ENCODE measurements at places on chromosomes 12 and 14.
A peak's percentile ranks its signal among the peaks of the same experiment; 100 is the strongest.

DNA sequence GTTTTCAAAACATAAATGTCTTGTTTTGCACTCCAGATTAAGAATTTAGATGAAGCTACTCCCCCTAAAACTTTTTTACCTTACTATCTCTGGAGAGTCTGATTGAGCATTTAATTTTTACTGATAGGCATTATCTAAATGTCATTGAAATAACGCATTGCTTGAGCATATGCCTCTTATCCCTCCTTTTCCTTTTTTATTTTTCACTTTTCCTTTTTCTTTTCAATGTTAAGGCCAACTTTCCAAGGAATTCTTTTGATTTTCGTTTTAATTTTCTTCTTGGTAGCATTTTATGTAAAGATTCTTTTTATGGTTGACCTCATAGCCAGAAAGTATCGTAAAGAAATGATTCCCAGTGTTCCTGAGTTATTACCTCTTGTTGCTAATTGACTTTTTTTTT lies 2.9 kb downstream of the SRP54 start:
- DNase-seq = no peak

DNA sequence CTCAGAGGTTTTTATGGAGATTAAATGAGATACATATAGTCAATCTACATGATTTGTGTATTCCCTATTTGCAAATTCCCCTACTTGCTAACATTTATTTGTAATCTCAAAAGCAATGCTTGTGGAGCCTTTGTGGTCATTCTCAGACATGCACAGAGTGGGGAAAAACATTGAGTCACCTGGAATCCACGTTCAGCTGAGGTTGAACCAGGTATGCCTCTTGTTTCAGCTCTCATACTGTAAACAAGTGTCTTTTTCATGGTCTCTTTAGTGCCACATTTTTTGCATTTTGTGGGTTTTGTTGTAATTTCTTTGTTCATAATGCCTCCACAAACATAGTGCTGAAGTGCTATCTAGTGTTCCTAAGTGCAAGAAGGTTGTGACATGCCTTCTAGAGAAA lies 181.9 kb downstream of the BCAT1 start:
- no peak for DNase-seq

GRCh38 chr14:54676812-54677708 lies 110.1 kb downstream of the SAMD4A start:
- DNase-seq = no peak

DNA sequence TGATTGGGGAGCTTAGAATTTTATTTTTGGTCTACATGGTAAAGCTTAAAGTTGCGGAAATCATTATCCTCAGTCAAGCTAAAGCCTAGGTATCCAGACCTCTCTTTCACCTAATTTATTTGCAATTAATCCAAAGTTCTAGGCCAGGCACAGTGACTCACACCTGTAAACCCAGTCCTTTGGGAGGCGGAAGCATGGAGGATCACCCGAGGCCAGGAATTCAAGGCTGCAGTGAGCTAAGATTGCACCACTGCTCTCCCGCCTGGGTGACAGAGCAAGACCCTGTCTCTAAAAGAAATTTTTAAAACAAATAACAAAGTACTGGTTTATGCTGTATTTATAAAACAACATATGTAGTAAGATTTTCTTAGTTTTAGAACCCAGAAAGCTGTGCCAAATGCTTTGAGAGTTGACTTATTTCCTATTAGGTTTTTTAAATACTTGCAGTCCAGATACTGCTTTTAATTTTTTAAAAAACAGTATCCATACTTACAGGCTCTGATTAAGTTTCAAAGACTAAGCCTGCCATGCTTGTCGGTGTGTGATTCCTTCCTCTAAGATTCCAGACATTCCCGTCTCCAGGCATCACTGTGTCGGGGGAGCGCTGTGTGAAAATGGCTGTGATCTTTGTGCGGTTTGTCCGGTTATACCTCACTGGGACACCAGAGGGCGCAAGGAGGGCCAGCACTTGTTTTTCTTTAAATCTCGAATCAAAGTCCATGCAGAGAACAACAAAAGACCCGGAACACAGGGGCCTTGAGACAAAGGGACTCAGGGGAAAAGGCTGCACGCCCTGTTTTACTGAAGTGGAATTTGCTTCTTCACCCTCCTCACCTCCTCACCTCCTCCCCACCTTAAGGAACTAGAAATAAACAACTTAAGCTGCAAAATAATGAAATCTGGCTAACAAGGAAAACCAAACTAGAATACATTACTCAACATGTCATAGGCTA lies 24.6 kb upstream of the TMPO start:
- peak; percentile 77 for DNase-seq

DNA sequence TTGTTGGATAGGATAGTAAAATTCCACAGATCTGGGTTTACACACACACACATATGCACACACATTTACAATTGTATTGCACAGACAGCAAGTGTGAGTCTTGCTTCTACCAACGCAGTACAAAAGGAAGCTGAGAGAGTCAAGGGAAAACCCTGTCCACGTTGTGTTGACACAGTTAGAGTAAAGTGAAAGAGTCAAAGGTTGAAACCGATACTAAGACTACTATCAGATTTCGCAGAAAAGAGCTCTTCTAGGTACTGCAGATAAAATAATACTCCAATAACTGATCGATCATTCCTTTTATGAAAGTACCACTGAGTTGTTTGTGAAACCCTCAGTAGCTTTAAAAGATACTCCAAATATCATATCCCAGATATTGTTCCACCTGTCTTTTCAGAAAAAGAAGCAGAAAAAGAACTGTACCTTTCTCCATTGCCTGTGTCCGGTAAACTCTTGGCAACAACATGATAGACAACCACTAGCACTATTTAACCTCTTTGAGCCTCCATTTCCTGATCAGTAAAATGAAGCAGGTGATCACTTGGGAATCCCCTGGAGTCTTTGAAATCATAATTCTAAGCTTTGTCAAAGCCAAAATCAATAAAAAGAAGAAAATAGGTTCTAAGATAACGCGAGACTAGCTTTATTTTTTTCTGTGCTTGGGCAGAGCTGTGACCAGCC lies 224.6 kb upstream of the FOXN3 start:
- DNase-seq = no peak

GRCh38 chr12:94230357-94230905 lies 82.1 kb downstream of the PLXNC1 start:
- DNase-seq = no peak

DNA sequence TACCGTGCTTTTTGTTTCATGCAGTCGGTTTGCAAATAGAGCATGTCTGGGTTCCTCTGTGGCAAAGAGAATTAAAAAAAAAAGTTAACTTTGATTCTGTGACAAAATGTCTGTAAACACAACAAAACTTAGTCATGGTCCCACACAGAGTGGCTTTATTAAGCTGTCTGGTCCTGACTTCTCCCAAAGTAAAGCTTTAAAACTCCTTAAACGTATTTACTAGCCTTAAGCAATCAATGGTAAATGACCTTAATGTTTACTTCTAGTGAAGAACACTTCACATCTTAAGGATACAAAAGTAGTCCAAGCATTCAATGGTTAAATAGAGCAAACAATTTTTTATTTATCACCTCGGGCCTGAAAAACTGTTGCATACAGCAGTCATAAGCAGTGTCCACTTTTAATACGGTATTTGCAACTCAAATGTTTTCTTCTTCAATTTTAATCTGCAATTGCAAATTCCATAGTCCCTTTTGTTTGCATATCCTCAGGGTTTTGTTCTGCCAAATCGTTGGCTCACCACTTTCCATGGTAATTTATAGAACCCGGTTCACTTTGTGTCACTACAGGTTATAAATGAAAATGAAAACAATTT lies 453.0 kb upstream of the MIS18BP1 start:
- no peak for DNase-seq

GRCh38 chr14:81989211-81989610 lies 455.6 kb upstream of the SEL1L start:
- DNase-seq = no peak

DNA sequence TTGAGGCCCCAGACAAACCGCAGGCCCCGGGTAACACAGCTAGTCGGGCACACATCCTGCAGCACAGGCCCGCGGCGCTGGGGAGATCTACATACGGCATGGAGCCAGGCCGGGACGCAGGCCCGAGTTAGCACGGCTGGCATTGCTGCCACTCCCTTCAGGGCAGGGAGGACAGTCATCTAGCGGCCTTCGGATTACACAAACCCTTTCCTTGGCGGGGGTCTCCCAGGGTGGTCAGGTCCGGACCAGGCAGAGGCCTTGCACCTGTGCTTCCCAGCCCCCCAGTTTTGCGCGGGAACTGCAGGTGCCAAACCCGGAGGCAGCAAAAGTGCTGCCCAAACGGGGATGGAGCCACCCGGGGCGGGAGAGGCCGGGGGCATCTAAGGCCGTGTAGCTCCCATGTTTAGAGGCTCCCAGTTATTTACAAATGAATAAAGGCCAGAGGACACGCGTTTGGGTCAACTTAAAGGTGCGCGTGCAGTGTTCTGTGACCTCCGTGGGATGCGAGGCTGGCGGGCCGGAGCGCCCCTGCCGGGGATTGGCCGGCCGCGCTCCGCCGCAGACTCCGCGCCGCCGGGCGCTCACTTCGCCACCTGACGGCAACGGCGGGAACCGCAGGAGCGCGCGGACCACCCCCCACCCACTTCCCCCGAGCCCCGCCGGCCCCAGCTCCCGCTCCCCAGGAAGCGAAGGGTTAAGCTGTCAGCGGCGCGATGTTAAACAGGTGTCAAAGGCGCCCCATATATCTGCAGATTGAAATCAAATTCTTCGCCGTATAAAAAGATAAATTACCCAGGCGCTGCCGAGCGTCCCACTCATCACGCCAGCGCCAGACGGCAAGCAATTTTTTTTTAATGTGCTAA lies 18.1 kb downstream of the VSX2 start:
- DNase-seq = peak; percentile 95

DNA sequence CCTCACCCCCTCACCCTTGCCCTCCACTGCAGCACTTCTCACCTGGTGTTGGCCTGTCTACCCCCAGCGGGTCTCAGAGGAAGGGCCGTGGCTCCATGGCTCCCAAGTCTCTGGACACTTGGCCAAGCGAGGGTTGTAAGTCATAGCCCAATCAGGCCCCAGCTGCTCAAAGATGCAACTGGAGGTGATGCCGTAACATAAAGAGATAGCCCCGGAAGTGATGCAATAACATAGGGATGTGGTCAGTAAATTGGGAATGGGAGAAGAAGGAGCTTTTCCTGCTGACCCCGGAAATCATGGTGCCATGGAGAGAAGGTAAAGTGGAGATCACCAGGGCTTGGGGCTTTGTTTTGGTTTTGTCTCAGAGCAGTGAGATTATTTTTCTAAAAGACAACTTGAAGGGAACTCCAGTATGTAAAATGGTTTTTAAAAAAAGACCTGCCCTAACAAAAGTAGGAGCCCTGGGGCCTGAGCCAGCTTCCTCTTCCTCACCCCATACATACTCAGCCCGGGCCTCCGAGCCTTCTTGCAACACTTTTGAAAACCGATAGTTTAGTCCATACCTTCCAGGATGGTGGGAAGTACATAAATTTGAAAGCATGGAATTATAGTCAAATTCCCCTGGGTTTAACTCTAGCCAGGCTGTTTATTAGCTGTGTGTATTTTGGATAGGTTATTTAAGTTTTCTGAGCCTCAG lies 212.5 kb downstream of the CRADD start:
- DNase-seq = no peak

- no peak for DNase-seq
These were observed 996 bp downstream of the SSPN start for GRCh38 chr12:26196421-26196716.

- no peak for DNase-seq
These were observed 69.7 kb downstream of the TSPAN11 start for GRCh38 chr12:30996255-30996654.

All from HEK293T (cell line).